ENCODE measurements at places on chromosomes 6 and 20. TPM values are rescaled to one million over a fixed set of nuclear protein-coding genes. Genes with fewer than 3 reads are reported as not detected.

Gene NRM
- 55.1 TPM for polyA plus RNA-seq

DNA sequence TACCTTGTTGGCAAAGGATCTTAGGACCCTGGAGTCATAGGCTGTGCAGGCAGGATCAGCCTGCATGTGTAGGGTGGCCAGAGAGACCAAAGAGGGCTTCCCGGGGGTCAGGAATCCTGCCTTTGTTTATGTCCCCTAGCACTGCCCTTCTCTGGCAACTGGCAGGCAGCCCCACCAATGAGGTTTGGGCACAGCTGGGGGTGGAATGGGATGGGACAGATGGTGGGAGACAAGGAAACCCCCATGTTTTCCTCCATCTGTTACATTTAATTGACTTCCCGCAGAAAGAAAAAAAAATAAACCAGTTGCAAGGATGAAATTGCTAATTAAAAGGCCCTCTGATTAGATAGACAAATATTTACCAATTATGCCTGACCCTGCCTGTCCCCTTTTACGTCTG is 27.6 kb downstream of the CD40 start:
- DNase-seq = no peak

DNA sequence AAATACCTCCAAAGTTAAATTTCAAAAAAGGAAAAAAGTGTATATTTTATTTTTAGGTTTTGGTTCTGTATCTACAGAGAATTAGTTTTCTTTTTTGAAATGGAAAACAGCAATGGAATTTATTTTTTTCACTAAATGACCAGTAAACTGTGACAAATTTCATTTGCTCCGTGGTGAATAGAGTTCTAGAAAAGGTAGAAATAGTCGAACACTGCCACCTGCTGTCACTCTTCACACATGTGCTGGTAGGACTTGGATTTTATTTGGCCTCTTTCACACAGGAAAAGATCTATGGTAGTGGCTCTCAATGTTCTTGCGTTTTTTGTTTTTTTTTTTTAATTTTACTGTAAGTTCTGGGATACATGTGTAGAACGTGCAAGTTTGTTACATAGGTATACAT is 312.5 kb downstream of the EYA4 start:
- peak; percentile 40 for DNase-seq

- no peak for DNase-seq
Observed at GRCh38 chr6:79796197-79796596, 151.2 kb downstream of the ELOVL4 start.

- DNase-seq = no peak
Observed at GRCh38 chr6:5950361-5950785, 56.4 kb downstream of the NRN1 start.

Gene MICB
- 1.8 TPM for polyA plus RNA-seq

- no peak for DNase-seq
Observed at GRCh38 chr6:7906741-7907140, 3.8 kb downstream of the TXNDC5 start.

DNA sequence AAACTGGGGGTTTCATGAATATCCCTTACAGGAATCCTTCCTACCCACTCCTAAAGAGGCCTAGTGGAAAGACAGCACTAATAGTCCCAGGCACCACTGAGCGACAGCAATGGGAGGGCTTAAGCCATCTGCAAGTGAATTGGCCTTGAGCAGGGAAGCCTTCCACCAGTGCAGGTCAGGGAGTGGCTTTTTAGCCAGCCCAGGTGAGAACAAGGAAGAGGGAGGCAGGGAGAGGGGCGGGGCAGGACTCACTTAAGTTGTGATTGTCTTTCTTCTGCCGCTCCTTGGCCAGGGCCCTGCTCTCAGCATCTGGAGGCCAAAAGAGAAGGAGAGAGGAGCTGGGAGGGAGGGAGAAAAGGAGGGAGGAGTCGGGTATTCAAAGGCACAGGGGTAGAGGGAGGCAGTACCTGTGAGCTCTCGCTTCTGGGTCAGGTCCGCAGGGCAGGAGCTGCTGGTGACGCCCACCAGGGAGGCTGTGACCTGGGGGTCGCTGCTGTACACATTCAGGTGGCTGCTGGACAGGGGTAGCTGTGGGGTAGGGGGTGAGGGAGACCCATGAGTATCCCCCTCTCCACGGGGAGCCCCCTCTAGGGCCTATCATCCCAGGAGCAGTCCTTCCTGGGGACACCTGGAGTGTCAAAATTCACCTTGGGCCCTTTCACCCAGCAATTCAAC is 47.8 kb downstream of the TFEB start:
- DNase-seq = no peak

DNA sequence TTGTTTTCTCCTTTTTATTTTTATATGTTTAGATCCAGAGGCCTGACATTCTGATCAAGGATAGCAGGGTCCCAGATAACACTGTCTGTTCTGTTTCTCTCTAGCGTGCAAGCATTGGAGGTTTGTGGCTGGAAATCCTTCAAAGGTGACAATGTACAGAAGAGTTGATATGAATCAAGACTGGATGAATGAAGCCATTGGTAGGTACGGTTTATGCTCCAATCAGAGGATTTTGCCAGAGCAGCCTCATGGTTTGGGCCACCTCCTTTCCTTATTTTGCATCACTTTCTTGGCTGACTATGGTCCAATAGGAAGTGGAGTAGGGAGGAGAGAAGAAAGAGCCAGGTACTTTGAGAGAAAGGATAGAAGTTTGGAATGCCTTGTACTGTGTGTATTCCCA is 484.8 kb upstream of the JAG1 start:
- no peak for DNase-seq

DNA sequence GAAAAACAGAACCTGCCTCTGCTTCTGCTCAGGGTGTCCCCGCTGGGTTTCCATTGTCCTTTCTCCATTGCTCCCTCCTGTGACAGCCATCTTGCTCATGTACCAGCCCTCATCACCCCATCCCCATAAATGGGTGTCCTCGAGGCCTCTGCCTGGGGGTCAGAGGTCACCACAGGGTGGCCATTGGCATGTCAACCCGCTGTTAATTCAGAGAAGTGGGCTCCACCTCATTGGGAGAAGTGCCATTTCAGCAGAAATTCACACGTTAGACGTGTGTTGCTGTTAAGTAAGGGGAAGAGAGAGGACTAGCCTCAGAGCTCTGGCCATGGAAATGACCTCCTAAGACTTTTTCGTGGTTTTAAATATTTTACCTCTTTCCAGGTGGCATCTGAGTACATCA is 71.9 kb downstream of the PTPN1 start:
- DNase-seq = no peak

GRCh38 chr6:55319961-55320695 is 7.1 kb upstream of the GFRAL start:
- no peak for DNase-seq

- DNase-seq = no peak
Observed at GRCh38 chr20:44785768-44786167, 24.6 kb downstream of the RIMS4 start.

DNA sequence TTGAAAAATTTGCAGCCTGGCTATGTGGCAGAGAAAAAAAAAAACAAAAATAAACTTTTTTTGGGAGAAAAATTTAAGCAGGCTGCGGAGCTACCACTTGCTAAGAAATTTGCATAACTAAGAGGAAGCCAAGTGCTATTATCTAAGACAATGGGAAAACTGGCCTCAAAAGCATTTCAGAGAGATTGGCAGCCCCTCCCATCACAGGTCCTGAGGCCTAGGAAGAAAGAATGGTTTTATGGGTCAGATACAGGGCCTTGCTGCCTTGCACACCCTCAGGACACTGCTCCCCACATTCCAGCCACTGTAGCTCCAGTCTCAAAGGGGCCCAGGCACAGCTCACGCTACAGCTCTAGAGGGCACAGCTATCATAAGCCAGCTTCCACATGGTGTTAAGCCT is 777.9 kb downstream of the TENT5A start:
- DNase-seq = no peak

Gene SLC52A3
- polyA plus RNA-seq = 0.39 TPM

- no peak for DNase-seq
Observed at GRCh38 chr6:87945181-87945580, 102.5 kb upstream of the SPACA1 start.

DNA sequence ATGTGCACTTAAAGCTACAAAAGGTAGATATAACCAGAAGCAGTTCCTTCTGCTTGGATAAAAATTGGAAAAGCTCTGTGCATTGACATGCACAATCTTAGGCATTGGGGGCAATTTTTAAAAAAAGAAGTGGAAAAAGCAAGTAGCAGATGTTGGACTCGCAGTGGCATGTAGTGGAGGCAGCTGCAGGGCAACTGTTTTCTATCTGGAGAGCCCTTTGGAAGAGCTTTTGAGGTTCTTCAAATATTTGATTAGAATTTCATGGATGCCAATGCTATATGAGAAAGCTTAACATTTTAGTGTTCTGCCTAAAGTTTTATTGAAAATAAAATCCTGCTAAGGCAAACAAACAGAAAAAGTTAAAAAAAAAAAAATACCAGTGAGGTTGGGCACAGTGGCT is 388.3 kb upstream of the RNF217 start:
- no peak for DNase-seq

Gene PNLDC1
- polyA plus RNA-seq = 0.14 TPM

Gene SYTL3
- 8.7 TPM for polyA plus RNA-seq

DNA sequence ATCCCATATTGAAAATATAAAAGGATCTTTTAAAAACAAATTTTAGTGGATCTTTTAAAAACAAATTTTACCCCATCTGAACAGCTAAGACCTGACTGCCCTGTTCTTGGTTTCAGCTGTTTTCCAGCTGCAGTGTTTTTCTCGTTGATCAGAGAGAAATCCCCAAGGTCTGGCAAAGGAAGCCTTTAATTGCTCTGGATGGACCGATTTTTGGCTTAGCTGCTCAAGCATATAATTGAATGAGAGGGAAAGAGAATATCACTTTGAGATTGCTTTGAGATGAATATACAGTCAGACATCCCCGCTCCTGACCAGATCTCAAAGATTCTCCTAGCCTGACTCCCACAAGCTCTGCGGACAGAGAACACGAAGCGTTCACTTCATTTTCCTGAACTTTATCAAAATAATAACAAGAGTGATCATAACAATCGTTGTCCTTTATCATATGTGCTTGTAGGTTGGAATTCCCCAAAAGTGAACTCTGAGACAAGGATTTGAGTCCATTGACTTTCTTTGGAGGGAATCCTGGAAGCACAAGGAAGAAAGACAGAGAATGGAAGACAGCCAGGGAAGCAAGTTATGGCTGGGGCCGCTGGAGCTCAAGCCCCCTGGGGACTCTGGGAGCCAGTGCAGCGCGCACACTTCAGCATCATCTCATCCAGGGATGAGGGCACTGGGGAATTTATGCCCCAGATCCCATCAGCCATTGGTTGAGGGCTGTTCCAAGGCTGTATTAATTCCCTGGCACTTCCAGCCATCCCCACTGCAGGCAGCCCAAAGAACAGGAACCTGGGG is 101.3 kb downstream of the SNX5 start:
- DNase-seq = no peak

DNA sequence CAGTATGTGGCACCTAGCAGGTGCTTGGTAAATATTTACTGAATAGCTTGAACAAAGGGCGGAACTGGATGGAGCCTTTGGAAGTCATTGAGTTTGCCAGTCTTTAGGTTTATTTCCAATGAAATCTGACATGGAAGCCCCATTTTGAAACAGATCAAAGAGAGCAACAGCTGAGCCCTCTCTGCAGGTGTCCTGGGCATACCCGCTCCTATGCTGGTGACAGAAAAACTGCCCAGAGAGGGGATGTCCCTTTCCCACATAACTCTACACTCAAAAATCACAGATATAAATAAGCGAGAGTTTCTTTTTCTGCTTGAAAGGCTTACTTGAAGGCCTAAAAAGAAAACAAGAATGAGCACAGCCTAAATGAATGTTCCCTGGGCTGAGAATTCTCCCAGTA is 53.0 kb upstream of the RALY start:
- no peak for DNase-seq

DNA sequence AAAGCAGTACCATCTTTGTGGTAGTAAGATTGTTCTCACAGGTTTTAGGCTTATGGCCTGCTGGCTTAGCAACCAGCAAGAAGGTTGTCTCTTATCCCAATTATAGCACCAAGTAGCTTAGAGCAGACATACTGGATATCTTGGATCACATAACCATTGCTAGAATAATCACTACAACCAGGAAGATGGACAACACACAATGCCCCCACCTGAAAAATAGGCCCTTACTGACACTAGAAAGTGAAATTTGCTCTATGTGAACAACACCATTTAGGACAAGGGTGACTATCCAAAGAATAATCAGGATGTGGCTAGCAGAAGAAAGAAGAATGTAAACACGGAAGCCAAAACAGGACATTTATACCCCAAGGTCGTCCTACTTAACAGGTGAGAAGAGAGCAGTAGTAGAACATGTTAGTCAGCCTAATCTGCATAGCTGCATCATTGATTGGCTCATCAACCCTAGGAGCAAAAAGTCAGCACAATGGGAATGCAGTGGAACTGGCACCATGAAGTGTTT is 172.7 kb upstream of the MARCKS start:
- no peak for DNase-seq

DNA sequence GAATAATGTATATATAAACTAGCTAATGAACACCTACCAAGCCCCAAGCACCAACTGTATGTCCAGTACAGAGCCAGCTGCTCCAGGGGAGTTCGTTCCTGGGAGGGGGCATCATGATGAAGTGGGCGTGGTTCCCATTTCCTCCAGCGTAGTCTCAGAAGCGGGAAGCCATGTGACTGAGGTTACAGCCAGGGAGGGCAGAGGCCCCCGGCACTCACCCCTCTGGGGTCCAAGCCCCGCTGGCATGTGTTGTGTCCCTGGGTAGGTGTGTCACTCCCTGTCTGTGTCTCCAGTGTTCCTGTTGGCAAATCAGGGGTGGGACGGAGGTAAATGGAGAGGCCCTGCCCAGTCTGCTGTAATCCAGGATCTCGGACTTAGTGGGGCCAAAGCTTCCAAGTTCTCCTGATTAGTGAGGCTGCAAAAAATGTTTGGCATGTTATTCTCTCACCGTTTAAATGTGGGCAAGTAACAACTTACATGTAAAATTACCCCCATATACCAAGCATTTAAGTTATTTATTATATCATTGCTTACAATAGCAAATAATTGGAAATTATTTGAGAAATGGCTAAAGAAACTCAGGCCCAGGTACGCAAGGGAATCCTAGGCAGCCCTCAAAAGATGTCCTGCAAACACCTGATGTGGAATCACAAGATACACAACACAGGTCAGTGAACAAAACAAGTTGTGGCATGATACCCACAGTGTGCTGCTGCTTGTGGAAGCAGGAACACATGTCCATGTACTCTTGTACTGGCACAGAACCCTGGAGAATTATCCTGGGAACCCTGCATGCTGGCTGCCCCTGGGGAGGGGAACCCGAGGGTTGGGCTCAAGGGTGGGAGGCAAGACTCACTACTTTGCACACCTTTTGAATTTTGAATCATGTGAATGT is 22.2 kb downstream of the FAM110A start:
- no peak for DNase-seq

DNA sequence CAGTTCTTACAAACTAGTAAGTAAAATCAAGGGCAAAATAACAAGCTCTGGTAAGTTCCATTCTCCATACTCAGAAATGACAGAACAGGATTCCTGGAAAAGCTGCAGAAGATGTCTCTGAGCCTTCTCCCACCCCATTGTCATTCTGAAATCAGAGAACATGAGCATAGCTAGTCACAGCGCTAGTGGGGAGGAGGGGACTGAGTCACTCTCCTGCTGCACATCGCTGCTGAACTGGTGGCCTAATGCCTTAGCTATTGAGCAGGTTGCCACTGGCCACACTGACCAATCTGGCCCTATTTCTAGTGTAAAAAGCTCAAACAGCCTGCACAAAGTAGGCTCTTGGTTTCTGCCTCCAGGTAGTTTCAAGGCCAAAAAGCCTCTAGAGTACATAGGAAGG is 26.1 kb upstream of the RIPPLY2 start:
- no peak for DNase-seq

- DNase-seq = no peak
Observed at GRCh38 chr6:28597217-28597835, 71.6 kb downstream of the GPX5 start.
